Stimulated activated CD8-positive, alpha-beta memory T cell treated with anti-CD3 and anti-CD28 coated beads, Interleukin-7, amount 100 ng/mL, for 1 hour (primary cell): ENCODE measurements at places on chromosomes 1 and 21.

GRCh38 chr21:16455978-16456377 lies 726.2 kb downstream of the USP25 start:
- no peak for DNase-seq

DNA sequence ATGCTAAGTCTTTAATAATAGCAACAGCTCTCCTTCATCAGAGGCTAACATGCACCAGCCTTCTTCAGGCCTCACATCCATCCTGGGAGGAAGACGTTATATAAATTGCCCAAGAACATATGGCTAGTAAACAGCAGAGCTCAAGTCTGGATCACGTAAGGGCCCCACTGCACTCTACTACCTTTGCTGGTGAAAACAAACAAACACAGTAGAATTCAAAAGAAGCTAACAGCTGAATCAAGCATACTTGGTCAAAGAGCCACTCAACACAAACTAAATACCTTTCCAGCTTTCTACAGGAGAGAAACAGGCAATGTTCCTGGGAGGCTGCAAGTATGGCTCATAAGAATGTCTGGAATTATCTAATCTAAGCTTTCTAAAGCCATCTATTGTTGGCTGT lies 66.0 kb downstream of the WLS start:
- DNase-seq: no peak

- no peak for DNase-seq
Observed at GRCh38 chr1:173355281-173356031, 121.7 kb upstream of the PRDX6 start.

DNA sequence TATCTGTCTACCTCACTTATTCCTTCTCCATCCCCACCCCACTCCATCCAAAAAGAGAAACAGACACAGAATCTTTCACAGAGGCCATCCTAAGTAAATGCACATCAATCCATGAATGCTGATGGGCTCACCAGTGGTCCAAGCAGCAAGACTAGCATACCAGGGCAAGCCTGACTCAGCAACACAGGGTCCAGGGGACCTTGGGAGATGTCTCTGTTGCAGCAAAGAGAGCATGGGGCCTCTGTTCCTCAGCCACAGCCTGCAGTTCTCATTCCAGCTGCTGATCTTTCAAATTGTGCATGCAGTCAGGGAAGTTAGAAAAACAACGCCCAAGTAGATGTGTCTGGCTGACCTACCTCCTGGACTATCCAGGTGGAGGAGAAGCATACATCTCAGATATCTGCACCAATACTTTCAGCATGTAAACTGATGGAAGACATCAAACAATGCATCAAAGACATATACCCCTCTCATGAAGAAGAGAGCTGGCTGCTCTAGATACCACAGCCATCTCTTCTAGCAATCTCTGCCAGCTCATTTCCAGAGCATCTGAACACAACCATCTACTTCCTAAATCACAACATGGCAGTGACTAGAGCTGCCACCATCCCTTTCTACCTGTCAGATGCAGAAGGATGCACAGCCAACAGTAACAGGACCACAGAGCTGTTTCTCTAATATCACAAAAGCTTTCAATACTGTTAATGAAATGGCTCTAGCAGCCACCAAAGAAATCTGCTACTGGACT lies 54.5 kb downstream of the CD34 start:
- DNase-seq: no peak

GRCh38 chr1:91476533-91477217 lies 24.0 kb upstream of the CDC7 start:
- DNase-seq: no peak

DNA sequence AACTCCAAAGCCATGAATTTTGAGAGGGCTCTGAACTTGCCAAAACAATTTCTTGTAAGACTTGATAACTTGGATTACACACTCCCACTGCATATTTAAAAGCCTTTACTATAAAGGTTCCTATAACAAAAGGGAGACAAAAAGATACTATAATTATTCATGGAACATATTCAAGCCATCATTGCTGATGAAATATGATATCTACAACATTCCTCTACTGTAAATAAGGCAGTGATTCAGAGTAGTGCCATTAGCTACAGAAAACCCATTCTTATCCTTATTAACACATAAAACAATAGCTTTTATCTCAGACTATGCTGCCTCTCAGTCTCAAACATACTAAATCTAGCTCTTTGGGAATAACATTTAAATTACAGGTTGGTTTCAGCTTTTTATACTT lies 675.5 kb upstream of the CXADR start:
- no peak for DNase-seq

- no peak for DNase-seq
Observed at GRCh38 chr1:177912991-177913390, 56.9 kb downstream of the SEC16B start.

DNA sequence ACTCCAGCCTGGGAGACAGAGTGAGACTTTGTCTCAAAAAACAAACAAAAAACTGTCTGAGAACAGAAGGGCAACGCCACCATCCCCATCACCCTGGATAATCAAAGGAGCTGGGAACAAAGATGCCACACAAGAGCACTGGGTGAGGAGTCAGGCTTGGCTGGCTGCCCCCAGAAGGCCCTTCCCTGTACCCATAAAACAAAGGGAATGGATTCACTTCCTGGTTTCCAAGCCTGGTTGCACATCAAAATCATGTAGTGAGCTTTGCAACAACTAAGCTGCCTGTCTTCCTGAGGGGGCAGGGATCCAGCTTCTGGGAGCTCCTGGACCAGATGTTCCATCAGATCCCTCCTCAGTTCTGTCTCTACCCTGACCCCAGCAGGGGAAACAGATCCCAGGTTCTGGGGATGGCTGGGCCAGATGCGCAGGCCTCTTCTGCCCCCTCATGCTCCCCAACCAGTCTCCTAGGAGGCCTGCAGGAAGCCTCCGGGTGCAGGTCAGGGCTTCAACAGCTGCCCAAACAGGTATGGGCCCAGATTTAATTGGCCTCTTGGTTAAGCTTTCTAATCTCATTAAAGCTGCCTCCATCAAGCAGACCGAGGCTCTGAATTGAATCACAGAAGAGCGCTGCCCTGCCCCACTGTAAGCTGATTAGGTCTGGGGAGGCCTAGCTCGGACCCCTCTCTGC lies 97.8 kb downstream of the MRPL37 start:
- no peak for DNase-seq

DNA sequence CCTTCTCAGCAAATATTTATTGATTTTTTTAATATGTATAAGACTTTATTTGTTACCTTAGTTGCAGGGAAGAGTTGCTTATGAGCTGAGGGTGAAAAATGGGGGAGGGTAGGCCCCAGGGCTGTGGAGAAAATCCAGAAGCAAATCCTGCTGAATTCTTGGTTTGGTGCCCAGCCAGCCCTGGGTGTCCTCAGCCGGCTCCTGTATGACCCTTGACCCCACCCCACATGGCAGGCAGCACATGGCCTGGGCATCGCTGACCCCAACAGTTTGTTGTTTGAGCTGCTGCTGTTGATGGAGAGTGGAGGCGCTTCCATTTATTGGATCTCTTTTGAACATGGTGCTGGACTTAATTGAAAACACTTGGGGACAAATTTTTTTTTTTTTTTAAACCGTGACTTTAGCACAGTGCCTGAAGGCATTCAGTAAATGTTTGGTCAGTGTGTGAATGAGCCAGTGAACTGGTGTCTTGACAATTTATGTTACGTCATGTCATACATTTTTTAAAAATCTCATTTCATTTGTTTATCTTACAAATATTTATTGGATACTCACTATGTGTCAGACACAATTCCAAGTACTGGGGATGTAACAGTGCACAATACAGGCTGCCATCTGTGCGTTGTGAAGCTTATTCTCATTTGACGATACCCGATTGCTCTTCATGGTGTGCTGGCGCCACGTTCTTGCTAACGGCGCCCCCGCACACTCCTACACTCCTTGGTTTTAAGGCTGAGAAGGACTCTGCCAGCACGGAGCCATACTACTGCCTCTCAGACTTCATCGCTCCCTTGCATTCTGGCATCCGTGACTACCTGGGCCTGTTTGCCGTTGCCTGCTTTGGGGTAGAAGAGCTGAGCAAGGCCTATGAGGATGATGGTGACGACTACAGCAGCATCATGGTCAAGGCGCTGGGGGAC lies 98.8 kb downstream of the MTR start:
- no peak for DNase-seq

DNA sequence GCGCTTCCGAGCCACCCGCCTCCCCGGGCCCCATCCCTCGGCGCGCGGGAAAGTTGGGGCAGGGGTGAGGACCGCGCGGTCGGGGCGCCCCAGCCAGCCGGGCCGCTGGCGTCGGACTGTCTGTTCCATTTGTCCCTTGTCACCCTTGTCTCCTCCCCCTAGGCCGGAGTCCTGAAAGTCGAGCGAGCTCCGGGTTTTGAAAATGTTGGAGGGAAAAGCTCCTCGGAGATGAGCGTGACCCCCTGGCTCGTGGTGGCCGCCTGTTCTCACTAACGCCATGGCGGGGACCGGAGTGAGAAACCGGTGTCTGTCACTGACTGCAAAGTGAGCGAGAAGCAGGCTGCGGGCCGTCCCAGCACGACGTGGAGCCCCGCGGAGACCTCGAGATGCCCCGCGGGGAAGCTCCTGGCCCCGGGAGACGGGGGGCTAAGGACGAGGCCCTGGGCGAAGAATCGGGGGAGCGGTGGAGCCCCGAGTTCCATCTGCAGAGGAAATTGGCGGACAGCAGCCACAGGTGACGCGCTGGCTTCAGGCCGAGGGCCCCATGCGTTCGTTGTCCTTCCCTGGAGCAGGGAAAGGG lies 491 bp downstream of the PER3 start:
- no peak for DNase-seq

DNA sequence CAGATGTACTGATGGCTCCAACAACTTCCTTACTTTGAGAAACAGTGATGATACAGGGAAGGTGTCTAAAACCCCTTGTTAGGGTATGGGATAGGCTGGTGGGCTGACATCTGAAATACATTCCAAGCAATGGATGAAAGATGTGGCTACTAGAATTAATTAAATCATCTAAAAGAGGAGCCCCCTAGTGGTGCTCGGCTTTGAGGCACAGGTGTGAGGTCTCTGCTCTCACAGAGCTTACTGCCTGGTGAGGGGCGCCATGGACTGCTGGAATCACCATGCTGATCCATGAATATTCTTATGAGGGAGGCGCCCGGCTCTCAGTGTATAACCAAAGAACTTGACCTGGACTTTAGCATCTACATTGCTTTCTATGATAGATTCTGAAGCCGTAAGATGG lies 48.5 kb downstream of the GNG4 start:
- DNase-seq: no peak

DNA sequence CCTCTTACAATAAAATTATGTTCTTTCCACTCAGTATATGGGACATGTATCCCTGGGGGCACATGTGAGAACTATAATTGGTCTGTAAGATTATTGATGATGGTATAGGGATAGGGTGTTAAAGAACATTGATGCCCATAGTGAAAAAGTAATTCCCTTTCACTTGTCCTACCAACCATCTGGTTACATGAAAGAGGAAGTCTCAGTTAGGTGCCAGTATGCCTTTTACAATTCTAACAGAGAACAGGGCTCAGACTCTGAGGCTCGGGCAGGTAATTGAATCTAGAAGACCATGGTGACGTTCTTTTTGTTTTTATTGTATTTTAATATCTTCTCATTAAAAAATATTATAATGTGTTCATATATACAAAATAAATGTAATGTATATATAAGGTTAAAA lies 113.6 kb downstream of the FGGY start:
- DNase-seq: no peak

DNA sequence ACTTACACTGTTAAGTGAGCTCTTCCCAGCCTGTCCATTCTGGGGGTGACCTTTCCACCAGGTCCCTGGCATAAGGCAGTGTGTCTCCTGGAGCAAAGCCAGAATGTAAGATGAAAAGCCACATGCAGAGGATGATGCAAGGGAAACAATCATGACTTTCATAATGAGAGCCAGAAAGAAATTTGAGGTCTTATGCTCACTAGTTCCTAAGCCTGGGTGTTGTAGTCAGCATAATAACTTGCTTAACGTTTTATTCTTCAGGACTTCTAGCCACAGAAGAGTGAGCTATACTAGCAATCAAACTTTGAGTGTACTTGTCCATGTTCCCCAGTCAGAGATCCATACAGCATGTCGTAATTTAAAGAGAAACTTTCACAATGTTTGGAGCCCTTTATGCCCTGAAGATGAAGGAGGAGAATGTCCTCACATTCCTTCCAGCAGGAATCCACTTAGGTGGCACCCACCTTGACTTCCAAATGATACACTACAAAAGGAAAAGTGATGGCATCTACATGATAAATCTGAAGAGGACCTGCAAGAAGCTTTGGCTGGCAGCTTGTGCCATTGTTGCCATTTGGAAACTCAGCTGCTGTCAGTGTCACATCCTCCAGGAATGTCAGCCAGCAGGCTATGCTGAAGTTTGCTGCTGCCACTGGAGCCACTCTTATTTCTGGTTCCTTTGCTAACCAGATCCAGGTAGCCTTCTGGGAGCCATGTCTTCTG lies 60.5 kb upstream of the FOXD3 start:
- DNase-seq: no peak

DNA sequence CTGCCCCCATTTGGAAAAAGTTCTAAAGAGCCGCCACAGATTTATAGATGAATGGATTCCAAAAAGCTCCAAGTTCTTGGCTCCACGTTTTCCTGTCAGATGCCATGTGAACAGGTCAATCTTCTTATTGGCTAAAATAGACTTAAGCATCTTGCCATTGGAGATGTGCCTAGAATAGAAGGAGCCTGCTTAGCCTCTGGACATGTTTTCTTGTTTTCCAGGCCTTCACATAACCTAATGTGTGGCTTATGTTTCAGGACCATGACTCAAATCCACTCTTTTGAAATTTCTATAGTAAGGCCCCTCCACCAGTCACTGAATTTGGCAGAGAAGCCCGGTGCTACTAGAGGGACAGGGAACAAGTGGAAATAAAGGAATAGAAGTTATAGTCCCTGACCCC lies 31.5 kb downstream of the PHC2 start:
- DNase-seq: no peak

DNA sequence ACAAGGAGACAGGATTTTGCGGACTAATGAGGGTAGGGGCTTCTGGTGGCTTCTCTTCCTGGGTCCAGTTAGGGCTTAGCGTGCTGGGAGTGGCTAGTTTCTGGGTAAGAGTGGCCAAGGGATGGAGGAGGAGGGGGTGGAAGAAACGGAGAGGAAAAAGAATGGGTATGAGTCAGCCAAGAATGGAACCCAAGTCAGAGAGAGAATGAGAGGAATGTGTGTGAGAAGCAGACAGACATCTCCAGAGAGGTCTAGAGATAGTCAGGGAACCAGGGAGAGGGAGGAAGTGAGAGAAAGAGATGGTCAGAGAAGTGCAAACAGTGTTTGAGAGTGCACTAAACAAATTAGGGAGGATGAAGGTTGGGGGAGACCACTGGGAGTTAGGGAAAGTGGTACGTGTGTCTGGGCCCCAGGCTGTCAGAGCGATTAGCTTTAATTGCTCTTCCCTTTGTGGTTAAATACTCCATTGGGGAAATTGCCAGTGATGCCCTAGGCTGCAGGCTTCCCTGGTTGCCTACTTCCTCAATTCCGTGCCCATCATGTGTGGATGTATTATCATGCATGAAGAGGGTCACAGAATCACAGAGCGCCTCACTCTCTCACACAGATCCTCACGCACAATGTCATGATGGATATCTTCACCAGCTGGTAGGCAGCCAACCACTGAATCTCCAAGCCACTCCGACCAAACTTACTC lies 1.4 kb downstream of the PEA15 start:
- no peak for DNase-seq

GRCh38 chr21:44356160-44356559 lies 2.7 kb downstream of the TRPM2 start:
- DNase-seq: no peak

- no peak for DNase-seq
Observed at GRCh38 chr1:20632386-20632785, 872 bp upstream of the PINK1 start.

GRCh38 chr21:36245649-36246048 lies 74.3 kb upstream of the MORC3 start:
- no peak for DNase-seq

GRCh38 chr1:91345395-91346005 lies 59.1 kb downstream of the HFM1 start:
- no peak for DNase-seq
